ENCODE measurements at places on chromosomes 1 and 21. TPM values are rescaled to one million over a fixed set of nuclear protein-coding genes. Genes with fewer than 3 reads are reported as not detected.

- DNase-seq, result no peak
These were observed 5.9 kb downstream of the KIAA2013 start for GRCh38 chr1:11920239-11920903.

DNA sequence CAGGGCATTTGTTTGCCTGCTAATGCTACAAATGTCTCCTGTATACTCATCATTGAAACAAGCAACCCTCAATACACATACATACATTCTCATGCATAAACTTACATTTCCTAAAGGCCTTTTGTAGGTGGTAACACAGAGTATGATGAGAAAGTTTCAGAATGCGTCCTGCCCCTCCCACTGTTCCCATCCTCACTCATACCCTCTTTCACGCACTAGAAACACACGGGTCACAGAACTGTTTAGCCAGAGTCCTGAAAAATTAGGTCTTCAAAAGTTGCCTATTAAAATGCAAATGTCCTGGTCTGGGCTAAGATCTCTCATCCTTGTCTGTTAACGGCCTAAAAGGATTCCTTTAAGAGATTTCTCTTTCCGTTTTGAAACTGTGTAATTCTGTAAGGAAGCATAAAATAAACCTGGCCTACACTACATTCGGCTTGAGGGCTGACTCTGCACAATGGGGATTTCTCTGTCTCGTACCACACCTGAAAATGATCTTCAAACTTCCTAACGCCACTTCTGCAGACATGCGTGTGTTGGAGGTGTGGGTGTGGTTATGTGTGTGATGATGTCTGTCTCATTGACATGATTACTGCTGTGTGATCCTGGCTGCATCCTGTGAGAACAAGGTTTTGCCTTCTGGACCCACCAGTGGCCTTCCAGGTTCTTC is 5.3 kb upstream of the FCER1A start:
- DNase-seq, result no peak

GRCh38 chr1:48109390-48110013 is 112.3 kb upstream of the TRABD2B start:
- DNase-seq, result no peak

GRCh38 chr21:38468989-38469388 is 29.3 kb downstream of the ERG start:
- peak; percentile 14 for DNase-seq

AADACL4 gene
- total RNA-seq, result not detected

GRCh38 chr1:248421384-248421783 is 18.5 kb downstream of the OR2T1 start:
- DNase-seq, result no peak

DNA sequence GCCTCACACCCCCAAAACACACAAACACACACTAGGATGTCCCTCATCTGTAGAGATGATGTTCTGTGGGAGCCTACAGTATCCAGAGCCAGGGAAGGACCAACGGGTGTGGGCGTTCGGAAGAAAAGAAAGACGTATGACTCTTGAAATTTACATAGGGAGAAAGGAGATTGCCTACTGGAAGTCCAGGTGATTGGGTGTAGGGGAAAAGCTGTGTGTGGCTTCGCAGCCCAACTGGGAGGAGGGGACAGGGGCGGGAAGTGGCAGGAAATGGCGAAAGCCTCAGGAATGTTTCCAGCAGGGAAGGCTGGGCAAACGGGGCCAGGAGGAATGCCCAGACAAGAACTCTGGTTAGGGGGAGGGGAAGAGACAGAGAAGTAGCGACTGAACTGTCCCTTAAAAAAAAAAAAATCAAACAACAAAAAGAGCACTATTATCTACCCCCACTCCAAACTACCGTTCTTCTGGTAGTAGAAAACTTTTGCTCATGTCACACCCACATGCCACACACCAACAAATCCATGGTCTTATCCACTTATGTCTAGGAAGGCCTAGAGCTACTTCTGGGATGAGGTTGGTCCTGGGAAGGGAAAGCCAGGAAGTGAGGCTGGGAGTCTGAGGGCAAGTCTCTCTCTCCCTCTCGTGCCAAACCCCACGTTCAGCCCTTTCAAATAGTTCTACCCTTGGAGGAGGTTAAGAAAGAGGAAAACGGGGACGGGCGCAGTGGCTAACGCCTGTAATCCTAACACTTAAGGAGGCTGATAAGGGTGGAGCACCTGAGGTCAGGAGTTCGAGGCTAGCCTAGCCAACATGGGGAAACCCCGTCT is 1.8 kb upstream of the CKS1B start:
- peak; percentile 89 for DNase-seq

MYCL gene
- 8.2 TPM for total RNA-seq

GRCh38 chr1:17875171-17875881 is 120.2 kb downstream of the ACTL8 start:
- no peak for DNase-seq

- no peak for DNase-seq
These were observed 102.8 kb upstream of the ARHGEF16 start for GRCh38 chr1:3351449-3352298.

CYP2J2 gene
- total RNA-seq, result 1.9 TPM

- no peak for DNase-seq
These were observed 298.6 kb downstream of the LMX1A start for GRCh38 chr1:165057956-165058355.

- DNase-seq, result no peak
These were observed 467.6 kb upstream of the ZRANB2 start for GRCh38 chr1:71548398-71548890.

- no peak for DNase-seq
These were observed 135.8 kb upstream of the PBX1 start for GRCh38 chr1:164423136-164423535.

DNA sequence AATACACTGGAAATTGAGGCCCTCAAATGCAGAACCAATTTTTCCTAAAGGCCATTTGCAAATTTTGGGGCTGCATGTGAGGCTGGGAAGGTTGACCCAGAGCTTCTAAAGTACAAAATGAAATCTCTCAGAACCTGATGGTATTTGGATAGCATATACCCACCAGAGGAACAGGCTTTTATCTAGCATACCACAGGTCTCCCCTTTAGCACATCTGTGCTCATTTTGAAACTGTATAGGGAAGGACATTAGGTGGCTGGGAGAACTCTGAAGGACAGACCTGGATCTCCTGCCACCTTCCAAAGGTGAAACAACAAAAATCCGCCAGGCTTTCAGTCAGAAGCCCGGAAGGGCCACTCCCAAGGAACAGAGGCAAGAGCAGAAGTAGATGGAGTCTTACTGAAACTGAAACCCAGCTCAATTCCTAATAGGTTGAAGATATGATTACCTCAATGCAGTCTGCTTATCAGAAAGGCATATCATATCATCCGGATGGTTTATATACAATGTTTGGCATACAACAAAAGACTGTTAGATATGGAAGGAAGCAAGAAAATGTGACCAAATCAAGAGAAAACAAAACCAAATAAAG is 11.6 kb downstream of the CD55 start:
- DNase-seq, result no peak

- DNase-seq, result no peak
These were observed 422.7 kb downstream of the MATN1 start for GRCh38 chr1:30300669-30301068.

PSMD4 gene
- total RNA-seq, result 152 TPM

TENT5C gene
- total RNA-seq, result 0.07 TPM

- no peak for DNase-seq
These were observed 4.3 kb upstream of the CSF1 start for GRCh38 chr1:109906160-109906838.

DNA sequence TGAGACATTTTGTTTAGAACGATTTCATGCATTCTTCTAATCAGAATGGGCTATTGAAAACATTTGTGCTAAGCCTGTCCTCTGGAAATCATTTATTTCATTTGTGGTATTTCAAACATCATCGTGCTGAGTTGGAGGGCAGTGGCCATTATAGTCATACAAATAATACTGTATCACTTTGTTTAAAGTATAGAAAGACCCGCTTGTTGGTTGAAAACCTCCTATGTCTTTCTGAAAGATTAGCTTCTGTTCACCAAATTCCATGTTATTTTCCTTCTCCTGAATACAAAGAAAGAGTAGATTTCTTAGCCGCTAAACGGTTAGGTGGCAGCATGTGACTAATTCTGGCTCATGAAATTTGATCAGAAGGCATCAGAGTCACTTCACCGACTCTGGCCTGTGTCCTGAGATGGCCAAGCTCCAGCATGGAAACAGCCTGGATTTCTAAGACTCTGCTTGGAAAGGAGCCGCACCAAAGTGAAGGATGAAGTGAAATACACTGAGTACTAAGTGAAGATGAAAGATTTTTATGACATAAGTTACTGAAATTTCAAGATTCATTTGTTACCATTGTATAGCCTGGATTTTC is 355.1 kb downstream of the USP25 start:
- DNase-seq, result no peak

- no peak for DNase-seq
These were observed 110.8 kb upstream of the KAZN start for GRCh38 chr1:14487671-14488070.

GRCh38 chr1:153345187-153346076 is 3.2 kb downstream of the PGLYRP4 start:
- no peak for DNase-seq

GPR153 gene
- total RNA-seq, result 11.4 TPM

- no peak for DNase-seq
These were observed 163.2 kb downstream of the LRRC40 start for GRCh38 chr1:70042090-70042731.

- no peak for DNase-seq
These were observed 298.9 kb downstream of the DPYD start for GRCh38 chr1:97621955-97622354.

GUCA2A gene
- not detected for total RNA-seq

DNA sequence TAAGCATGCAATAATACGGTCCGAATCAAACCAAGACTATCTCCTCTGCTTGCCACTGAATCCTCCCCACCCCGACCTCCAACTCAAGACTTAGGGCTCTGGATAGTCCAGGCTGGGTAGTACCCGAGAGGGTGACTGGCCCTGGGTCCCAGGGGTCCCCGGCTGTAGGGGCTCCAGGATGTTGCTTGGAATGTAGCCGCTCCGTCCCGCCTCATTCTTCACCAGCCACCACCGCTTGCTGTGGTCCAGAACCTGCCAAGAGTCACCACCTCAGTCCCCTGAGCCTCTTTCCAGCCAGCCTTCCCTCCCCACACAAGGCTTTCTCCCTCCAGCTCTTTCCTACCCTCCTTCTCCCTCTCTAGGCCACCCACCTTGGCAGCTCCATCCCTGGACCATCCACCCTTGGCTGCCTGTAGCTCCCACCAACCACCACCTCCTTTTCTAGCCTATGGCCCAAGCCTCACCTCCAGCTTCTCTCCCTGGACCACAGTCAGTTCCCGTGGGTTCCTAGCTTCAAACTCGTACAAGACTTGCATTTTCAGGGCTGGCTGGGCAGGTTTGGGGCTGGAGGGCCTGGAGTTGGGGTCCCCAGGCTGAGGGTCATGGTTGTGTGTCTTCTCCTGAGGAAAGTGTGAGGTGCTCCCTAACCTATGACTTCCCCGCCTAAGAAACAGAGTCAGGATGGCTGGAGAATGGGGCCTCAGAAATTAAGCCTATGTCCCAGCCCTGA is 10.9 kb upstream of the GSTM3 start:
- no peak for DNase-seq

CHTOP gene
- total RNA-seq, result 58.1 TPM

PRR9 gene
- total RNA-seq, result not detected

MCOLN3 gene
- total RNA-seq, result 11.6 TPM

DNA sequence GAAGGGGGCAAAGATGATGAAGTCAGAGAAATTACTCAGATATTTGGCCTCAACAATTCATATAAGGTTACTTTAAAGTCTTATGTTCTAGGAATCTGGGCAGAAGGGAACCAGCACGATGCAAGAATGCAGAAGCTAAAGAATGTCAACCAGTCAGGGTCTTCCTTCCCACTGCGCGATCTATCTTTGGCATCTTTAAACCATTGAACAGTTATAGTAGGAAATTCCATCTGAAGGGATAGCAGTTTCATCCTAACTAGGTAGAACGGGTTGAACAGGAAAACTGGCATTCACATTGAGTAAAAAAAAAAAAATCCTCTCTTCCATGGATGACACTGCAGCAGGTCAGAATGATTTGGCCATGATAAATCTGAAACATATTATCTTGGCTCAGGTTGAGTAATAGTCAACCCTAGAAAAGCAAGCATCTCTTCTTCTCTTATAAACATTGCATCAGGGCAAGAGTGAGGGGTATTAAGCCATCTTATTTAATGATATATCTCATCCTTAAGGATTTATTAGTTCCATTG is 6.3 kb downstream of the CRCT1 start:
- DNase-seq, result no peak

- no peak for DNase-seq
These were observed 372.4 kb downstream of the DSCAM start for GRCh38 chr21:40474513-40474912.

SCP2 gene
- total RNA-seq, result 49.2 TPM

IL12RB2 gene
- total RNA-seq, result 0.17 TPM

DNA sequence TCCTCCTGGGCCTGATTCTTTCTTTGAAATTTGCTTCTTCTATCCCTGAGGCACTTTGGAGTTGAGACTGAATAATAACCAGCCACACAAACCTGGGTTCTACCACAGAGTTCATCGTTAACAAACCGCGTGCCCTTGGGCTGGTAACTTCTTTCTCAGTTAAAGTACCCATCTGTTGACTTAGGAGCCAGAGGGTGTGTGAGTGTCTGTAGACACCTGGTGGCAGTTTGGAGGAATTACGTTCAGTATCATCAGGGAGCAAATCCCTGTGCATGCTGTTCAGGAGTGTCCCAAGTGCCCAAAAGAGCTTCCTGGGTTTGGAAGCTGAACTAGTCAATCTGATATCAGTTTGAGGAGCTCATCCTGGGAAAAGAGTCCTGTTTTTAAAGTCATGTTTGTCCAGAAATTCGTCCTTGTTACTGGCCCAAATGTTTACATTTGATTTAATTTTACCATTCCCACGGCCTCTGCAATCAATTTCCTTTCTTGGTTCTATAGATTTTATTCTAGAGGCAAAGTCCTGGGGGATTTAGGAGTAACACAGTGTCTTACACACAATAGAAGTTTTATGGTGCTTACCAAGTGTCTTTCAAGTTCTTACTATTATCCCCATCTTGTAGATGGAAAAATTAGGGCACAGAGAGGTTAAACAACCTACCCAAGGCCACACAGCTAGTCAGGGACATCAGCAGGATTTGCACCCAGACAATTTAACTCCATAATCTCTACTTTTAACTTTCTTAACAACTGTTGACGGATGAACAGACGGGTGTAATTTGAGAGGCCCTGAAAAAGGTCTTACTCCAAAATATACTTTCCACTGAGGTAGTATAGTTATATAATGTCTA is 26.7 kb upstream of the RPTN start:
- DNase-seq, result no peak

DNA sequence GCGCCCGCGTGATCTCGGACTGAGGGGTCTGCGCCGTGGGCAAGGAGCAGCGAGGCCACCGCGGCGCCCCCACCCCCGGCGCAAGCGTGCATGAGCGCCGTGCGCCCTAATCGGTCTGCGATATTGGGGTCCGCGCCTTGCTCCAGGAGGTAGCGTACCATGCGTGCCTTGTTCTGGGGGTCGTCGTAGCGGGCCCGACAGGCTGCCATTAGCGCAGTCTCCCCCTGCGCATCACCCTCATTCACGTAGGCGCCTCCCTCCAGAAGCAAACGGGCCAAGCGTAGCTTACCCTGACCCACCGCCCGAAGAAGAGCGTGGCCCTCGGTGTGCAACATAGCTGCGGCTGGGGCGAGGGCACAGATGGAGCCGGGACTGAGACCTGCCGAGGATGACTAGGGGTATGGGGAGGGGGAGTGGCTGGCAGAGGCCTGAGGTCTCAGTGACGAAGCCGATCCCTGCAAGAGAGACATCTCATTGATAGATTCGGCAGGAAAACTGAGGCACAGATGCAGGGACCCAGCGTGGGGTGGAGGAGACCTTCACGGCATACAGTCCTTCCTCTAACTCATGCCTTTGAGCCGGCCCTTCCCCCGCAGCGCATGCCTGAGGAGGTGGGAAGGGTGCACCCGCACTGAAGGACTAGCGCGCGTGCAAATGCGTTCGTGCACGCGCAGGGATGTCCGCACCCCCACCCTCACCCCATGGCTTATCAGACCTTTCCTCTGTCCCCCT is 2.8 kb downstream of the ANKRD34A start:
- DNase-seq, result no peak

LHX8 gene
- total RNA-seq, result not detected

TMEM200B gene
- total RNA-seq, result 2.9 TPM

Measured in kidney epithelial cell (primary cell).